Natural killer cell (primary cell): ENCODE measurements at places on chromosomes 7 and 10. TPM values are rescaled to one million over a fixed set of nuclear protein-coding genes. Genes with fewer than 3 reads are reported as not detected.

Gene SH2D4B
- 0.19 TPM for total RNA-seq

Gene KCND2
- total RNA-seq = not detected

Gene UCN3
- total RNA-seq = not detected

- DNase-seq = no peak
Observed at GRCh38 chr10:61135276-61135721, 191.3 kb upstream of the RHOBTB1 start.

DNA sequence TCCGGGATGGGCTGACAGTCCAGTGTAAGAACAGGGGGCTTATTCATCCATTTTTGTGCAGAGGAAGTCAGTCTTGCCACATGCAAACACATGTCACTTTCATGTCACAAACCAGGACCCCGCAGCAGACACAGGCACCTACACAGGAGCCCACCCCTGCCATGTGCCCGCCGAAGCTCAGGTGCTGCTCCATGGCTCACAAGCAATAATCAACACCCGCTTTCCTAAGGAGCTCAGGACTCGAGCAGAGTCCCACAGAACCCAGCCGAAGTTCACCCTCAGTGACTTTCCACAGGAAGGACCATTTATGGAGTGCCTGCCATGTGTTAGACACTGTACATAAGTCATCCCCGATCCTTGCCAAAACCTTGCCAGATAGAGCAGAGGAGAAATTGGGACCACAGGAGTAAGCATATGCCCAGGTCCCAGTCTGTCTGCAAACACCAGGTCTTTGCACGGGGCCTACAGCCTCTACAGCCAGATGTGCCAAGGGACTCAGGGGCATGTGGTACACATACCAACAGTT lies 99.4 kb downstream of the EBF3 start:
- no peak for DNase-seq

DNA sequence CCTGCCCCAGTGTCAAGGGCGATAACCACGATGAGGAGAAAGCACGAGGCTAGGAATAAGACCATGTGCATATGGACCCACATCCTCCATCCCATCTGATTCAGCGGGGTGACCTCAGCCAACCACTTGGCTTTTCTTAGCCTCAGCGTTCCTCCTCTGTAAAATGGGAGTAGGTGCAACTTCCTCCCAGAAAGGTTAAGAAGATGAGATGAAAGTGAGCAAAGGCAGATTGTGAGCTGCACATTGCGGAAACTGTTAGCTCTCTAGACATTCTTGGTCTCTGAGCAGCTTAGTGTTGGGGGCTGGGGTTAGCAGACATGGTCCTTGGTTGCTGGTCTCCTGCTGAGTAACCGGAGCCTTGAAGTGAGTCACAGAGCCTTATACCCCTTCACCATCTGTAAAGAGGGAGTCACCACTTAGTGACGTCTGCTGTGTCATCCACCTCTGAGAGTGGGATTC lies 497.3 kb upstream of the GALNT17 start:
- no peak for DNase-seq
